ENCODE measurements at places on chromosomes 4 and X. TPM values are rescaled to one million over a fixed set of nuclear protein-coding genes. Genes with fewer than 3 reads are reported as not detected.

ERCC6L gene
- not detected for total RNA-seq

SCRG1 gene
- total RNA-seq, result not detected

TIGD2 gene
- total RNA-seq, result 2.3 TPM

GRCh38 chrX:545452-545885 is 85.1 kb upstream of the SHOX start:
- no peak for DNase-seq

- no peak for DNase-seq
Measured at GRCh38 chr4:97235521-97235920, 907.8 kb downstream of the STPG2 start.
